ENCODE measurements at places on chromosomes 3 and 15.

DNA sequence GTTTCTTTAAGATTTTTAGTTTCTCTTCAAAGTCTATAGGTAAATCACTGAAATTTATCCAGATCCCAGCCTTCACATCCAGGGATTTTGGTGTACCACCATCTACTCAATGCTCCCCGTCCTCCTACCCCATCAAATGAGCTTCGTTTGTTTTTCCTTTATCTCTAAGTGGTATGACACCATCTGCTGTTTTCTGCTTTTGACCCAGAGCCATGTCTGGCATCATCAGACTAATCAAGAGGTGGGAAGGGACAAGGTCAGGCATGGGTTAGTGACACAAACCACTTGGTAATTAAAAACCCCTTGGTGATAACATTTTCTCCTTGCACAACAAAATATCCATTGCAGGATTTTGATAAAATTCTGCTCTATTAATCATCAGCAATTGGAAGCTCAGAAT lies 92.7 kb upstream of the GOLGA8J start:
- DNase-seq, result no peak

GRCh38 chr3:38173834-38174418 lies 8.6 kb downstream of the OXSR1 start:
- DNase-seq, result no peak

GRCh38 chr15:69317392-69317841 lies 18.7 kb downstream of the PAQR5 start:
- DNase-seq, result no peak

GRCh38 chr15:26773917-26774316 lies 1.1 kb upstream of the GABRB3 start:
- no peak for DNase-seq

DNA sequence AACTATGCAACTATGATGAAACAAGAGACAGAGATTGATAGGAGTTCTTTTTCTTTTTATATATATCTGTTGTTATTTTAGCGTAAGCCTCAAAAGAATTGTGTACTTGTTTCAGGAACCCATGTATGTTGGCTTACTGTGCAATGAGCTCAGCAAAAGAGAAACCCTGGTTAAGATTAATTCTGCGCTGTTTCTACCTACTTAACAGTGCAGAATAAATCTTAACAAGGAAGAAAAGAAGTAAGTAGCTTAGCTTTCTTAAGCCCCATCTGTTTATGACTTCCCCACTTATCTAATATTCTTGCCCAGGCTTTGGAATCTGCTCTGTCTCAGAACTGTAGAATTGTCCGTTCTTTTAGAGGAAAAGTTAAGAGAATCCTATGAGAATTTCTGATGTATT lies 27.4 kb downstream of the ECT2 start:
- DNase-seq, result no peak

GRCh38 chr15:74384566-74384880 lies 17.1 kb upstream of the CYP11A1 start:
- DNase-seq, result no peak

- no peak for DNase-seq
Measured at GRCh38 chr3:177538750-177539730, 341.8 kb upstream of the TBL1XR1 start.

GRCh38 chr15:90083954-90084607 lies 18.2 kb downstream of the IDH2 start:
- no peak for DNase-seq

GRCh38 chr3:111846717-111847116 lies 12.3 kb upstream of the PHLDB2 start:
- no peak for DNase-seq

DNA sequence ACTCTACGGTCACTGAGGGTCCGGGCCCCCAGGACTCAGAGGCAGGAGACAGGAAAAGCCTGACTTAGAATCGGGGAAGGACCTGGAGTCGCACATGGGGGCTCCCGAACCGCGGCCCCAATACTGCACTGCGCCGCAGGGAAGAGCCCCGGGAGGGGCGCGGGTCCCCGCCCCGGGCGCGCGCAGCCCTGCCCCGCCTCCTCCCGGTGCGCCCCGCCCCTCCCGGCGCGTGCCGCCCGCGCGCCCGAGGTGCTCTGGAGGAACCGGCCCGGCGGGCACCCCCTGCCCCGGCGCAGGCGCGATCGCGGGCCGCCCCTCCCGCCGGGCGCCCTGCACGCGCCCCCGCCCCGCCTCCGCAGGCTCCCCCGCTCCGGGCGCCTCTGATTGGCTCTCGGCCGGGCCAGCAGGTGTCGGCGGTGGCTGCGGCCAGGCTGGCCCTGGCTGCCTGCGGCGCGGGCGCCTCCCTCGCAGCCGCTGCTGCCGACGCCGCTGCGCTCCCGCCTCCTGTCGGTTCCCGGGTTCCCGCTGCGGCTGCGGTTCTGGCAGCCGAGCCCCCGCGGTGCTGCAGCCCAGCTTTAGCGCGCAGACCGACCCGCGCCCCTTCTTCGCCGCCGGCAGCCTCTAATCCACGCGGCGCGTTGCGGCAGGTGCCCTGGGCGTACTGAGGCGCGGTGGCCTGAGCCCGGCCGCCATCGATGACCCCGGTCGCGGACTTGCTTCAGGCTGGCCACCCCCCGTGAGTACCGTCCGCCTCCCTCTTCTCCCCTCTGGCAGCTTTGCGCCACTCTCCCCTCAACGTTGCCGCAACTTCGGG lies at the start of gene MYRIP:
Gene MYRIP, plus strand, starts transcription at position 429 of the 814 bp plus-strand sequence. CDS start 91,208 bp downstream, outside the sequence.
- no peak for DNase-seq

- DNase-seq, result no peak
Measured at GRCh38 chr3:136018876-136019275, 53.3 kb downstream of the PPP2R3A start.

DNA sequence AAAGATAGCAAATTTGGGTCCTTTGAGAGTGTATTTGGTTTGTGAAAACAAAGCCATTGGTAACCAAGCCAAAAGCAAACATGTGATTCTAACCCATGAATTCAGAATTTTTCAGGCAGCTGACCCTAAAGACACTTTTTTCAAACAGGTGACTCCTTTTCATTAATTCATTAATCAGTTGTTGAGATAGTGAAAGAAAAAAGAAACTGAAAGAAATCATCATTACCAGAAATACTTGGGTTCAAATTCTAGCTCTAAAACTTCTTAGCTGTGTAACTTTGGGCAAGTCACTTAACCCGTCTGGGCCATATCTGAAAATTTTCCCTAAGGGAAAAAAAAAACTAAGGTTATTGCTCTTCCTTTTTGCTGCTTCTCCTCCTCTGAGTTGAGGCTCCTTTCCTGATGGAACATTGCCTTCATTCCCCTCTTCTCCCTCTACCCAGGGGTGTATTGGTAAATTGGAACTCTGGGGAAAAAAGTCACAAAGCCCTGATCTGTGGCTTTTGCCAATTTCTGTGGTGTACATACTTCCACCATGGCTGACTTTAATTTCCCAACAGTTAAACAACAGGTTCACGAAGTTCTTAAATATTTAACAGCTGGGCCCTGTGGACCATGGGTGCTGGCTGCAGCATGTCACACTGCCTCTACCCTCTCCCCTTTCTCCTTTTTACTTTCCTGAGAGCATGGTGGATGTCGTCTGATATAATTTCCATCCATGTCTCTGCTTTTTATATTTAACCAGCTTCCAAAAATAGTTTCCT lies 120.3 kb downstream of the ASB7 start:
- no peak for DNase-seq

- no peak for DNase-seq
Measured at GRCh38 chr3:80355144-80355543, 587.3 kb upstream of the ROBO1 start.

- no peak for DNase-seq
Measured at GRCh38 chr15:100082761-100083402, 258.9 kb downstream of the ADAMTS17 start.

DNA sequence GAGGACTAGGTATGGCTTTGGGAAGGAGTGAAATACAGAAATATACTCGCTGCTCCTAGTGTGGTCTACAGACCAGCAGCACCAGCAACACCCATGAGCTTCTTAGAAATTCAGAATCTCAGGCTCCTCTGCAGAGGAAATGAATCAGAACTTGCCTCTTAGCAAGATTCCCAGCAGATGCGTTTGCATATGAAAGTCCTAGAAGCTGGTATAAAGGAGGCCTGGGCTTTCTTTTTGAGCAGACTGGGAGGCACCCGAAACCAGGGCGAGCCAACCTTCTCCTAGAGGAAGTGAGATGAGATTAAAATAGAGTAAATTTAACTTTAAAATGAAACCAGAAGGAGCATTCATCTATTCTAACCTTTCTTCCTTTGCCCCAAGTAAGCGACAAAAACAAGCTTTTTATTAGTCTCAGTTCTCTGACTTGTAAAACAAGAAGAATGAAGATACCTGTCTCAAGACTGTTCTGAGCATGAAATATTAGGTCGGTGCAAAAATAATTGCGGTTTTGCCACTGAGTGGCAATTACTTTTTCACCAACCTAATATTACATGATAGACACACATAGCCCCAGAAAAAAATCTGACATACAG lies 140.0 kb downstream of the PDZRN3 start:
- DNase-seq, result no peak

DNA sequence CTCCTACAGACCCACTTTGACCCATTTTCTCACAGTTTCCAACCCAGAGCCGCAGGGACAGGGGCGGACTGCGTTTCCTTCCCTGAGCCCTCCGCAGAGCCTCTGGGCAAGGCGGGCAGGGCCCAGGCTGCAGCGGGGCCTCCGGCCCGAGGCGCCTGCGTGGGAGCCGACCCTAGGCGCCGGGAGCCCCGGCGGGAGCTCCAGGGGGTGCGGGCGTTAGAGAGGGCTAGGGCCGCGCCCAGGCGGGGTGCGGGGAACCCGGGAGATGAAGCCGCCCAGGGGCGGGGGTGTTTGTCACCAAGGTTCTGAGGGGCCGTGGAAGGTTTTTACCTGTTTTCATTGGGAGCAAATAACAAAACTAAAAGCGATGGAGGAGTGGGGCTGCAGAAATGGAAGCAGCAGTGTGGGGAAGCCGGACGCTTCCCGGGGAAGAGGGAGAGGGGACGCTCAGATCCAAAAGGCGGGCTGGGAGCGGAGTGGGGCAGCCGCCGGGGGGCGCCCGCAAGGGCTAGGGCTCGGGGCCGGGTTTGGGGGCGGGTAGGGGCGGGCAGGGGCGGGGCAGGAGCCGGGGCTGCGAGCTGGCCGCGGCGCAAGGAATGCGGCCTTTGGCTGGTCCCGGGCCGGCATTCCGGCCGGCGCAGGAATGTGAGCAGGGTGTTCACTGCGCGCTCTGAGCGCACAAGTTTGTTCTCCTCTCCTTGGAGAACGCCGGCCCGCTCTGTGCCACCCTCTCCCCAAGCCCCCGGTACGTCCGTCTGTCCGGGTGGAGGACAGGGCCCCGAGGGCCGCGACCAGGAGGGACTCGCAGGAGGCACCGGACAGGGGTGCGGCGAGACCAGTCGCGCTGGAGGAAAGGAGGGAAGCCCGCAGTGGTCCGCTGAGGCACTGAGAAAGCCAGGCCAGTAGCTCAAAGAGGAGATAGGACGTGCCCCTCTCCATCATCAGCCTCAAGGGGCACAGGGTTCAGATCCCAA lies 61.1 kb downstream of the AMOTL2 start:
- DNase-seq, result no peak

- DNase-seq, result no peak
Measured at GRCh38 chr3:31094048-31094447, 199.6 kb upstream of the GADL1 start.

DNA sequence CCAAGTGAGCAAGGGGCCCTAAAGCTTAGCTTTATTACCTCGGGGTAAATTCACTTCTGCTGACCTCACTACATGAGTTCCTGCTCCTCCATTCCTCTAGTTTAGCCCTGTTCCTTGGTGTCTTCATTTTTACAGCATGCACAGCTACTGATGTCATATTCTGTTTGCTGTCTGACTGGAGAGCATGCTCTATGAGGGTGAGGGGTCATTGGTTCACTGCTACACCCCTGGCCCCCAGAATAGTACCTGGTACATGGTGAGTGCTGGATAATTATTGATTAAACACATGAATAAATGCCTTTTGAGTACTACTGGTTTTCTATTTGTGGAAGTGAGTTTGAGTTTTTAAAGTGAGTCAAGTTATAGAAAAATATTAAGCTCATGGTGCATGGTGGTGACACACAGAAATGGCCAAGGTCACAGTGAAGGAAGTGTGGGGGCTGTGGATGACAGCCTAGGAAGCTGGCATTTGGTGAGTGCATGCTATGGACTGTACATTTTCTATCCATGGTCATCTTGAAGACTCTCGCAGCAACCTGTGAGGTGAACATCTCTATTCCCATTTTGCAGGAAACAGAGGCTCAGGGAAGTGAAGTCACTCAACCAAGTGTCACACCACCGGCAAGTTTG lies 34.0 kb downstream of the RPLP1 start:
- DNase-seq, result no peak

- DNase-seq, result no peak
Measured at GRCh38 chr3:57818772-57819171, 62.7 kb downstream of the SLMAP start.

All from stimulated activated CD4-positive, alpha-beta T cell treated with anti-CD3 and anti-CD28 coated beads, Interleukin-15, amount 100 ng/mL, for 1 hour (primary cell).